ENCODE measurements at places on chromosomes 7 and 10.

GRCh38 chr10:100883312-100883821 is 29.4 kb upstream of the SLF2 start:
- DNase-seq: no peak

GRCh38 chr10:77664696-77665095 is 27.1 kb upstream of the KCNMA1 start:
- DNase-seq: no peak

DNA sequence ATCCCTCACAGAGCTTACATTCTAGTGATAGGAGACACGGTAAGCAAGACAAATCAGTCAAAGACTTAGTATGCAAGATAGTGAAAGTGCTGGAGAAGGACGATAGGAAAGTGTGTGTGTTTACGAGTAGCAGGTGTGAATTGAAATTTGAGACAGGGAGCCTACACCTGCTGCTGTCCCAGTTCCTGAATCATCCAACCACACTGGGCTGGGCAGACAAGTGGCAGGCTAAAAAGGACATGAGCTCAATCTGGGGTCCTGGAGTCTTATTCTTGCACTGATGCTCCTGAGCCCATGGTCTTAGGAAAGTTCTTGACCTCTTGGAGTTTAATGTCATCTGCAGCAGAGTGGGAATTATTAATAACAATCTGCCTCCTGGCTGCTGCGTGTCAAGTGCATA is 16.2 kb downstream of the RBP3 start:
- DNase-seq: no peak

- DNase-seq: no peak
Measured at GRCh38 chr10:14250496-14251076, 80.1 kb downstream of the FRMD4A start.

DNA sequence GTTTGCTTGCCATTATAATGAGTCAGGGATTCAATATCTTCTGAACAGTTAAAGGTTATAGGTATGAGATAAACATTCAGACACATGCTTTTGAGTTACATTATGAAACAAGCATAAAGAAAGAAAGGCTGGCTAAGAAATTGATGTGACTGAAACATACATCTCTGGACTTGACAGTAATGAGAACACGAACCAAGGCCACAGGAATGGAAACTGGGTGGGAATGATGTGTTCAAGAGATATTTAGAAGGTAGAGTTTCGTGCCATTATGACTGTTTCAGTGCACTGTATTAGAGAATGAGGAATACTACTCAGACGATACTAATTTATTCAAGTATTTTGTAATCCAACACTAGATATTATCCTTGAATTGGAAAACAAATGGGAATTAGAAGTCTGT is 332.1 kb upstream of the MAGI2 start:
- DNase-seq: no peak

- DNase-seq: no peak
Measured at GRCh38 chr7:158991824-158992621, 135.7 kb downstream of the DYNC2I1 start.

DNA sequence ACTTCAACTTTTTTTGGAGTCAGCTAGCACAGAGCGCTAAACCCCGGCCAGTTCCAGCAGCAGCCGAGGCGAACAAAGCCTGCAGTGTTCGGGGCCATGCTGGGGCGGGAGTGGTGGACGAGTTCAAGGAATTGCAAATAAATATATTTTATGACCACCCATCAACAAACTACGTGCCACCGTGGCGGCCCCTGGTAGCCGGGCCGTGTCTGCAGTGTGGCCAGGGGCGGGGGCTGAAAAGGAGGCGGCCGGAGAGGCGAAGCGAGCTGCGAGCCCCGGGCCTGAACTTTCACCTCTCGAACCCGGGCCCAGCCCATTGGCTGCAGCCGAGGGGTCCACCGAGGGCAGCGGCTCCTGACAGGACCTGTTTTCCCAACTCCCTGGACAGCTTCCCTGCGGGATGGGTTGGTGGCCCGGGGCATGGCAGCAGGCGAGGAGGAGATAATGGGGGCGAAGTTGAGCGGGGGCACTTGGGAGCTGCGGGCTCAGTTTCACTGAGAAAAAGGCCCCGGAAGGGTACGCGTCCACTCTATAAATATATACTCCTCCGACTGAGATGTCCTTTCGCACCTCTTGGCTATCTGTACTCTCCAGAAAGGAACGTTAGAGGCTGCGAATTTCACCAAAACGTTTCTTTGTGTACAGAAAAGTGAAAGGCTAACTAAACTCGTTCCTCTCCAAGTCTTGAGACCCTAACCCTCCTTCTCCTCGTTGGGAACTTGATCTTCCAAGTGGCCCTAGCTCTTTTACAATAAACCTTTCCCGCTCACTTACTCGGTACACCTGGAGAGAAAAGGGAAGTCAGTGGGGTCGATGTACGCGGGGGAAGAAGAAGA is 164.6 kb upstream of the PPP1R3A start:
- no peak for DNase-seq

- DNase-seq: no peak
Measured at GRCh38 chr10:61779950-61780659, 117.4 kb downstream of the CABCOCO1 start.

DNA sequence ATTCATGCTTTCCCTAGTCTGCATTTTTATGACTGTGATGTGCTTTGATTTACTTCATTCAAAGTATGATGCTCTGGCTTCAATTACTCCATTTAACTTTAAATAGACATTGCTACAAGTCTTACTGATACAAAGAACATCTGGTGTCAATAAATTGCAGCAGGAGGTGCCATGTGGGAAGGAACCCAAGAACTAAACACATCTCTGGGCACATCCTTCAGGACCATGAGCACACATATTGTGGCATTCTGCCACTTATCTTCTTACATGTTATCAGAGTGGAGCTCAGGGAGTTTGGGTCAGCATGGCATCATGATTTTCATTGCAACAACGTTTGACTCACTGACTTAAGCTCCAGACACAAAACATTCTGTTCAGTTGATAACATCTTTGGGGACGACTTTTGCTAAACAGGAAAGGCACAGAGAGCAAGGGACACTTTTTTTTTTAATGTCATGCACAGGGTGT is 227.0 kb downstream of the DKK1 start:
- no peak for DNase-seq

DNA sequence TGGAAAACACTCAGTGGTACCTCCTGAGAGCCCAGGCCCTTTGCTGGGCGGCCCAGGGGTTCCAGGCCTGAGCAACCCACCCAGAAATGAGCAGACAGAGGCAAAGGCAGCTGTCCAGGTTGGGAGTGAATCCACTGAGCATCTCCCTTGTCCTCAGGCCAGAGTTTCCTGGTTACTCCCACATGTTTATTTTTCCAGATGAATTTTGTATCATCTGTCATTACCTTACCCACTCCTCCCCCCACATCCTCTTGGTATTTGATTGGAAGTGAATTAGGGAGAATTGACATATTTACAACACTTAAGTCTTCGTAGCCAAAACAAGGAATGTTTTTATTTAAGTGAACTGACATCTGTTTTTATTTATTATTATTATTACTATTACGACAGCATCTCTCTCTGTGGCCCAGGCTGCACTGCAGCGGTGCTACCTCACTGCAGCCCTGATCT is 13.2 kb upstream of the LMBR1 start:
- DNase-seq: no peak

DNA sequence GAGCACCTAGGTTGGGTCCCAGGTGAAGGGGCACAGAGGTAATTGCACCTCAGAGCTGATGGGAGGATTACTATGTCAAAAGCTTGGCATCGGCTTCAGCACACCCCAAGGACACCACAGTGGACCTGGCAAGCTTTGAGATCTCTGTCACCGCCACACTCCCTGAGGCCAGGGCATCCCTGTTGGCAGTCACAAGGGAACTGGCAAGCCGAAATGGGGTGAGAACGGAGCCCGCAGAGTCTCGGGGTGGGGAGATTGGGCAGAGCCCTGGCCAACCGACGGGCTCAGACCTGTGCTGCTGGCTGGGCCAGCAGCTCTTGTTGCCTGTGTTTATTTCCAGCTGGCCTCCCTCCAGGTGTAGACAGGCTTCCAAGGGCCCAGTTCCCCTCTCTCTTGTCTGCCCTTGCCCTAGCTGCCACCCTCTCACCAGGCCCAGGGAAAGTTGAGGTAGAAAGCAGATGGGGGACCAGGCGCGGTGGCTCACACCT is 2.5 kb downstream of the HSPB1 start:
- no peak for DNase-seq

DNA sequence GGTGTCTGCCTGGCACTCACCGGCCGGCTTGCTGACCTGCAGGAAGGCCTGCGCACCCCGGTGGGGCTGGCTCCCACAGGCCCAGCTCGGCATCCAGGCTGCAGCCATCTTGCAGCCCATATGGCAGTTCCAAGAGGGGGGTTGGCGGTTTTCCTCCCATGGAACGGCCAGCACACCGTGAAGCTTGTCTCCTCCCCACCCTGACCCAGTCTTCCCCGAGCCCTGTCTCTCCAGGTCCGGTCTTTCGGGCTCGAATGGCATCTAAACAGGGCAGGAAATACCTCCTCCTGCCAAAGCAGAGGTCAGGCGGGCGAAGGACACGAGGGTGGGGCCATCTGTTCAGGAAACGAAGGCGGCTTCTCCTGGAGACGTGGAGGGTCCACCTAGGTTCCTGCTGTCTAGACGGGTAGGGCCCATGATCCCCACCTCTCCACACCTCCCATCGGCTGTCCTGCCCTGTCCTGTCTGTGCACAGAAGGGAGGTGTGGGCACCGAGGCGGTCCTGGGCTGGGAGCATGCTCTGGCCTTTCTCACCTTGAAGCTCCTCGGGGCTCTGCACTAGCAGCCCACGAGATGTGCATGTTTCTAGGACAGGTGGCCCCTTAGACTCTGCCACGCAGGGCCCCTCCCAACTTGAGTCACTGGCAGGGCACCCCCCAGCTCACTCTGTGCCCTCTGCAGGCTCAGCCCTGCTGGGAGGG is 113.7 kb upstream of the DIP2C start:
- DNase-seq: no peak

- no peak for DNase-seq
Measured at GRCh38 chr10:68543004-68543918, 15.9 kb upstream of the SLC25A16 start.

GRCh38 chr10:124354411-124355382 is 64.0 kb downstream of the OAT start:
- DNase-seq: no peak

GRCh38 chr10:33963729-33964128 is 629.3 kb upstream of the NRP1 start:
- no peak for DNase-seq

DNA sequence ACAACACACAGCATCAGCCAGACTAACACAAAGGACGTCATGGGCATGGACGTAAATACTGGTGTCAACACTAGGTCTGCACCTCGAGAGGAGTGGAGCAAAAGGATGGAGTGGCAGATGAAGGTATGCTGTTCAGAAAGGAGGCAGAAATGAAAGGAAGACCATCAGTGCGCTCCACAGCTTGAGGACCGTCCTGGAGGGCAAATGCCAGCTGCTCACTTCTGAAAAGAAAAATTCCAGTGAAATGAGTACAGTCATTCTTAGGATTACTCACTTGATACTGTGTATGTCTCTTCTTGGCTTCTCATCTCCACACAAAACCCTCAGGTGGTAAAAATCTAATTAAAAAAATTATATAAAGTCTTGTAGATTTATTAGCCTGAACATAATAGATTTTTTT is 44.8 kb downstream of the EGFR start:
- no peak for DNase-seq

DNA sequence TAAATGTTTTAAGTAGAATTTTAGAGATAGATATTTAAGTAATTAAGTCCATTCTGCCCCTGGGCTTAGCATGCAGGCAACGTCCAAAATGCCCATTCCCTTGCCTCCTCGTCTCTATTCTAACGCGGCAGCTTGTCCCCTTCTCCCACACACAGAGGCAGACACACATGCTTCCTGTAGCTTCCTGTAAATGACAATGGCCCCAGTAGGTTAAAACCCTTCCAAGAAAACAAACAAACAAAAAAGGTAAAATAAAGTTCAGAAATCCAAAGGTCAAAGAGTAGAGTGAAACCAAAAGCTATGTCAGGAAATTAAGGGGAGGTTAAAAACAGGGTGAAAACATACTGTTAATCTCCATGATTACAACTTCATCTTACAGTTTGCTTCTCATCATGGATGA is 857.6 kb downstream of the GATA3 start:
- DNase-seq: no peak

GRCh38 chr10:121608469-121609190 is 10.4 kb upstream of the FGFR2 start:
- peak; percentile 2 for DNase-seq
